Gastroesophageal sphincter (tissue), 4 donors: ENCODE measurements at places on chromosomes 11 and 22. TPM values are rescaled to one million over a fixed set of nuclear protein-coding genes. Genes with fewer than 3 reads are reported as not detected.

- no peak for ATAC-seq
Measured at GRCh38 chr11:11975201-11976092, 33.0 kb downstream of the DKK3 start.

APOL4 gene
- 18.8 TPM for total RNA-seq

DNA sequence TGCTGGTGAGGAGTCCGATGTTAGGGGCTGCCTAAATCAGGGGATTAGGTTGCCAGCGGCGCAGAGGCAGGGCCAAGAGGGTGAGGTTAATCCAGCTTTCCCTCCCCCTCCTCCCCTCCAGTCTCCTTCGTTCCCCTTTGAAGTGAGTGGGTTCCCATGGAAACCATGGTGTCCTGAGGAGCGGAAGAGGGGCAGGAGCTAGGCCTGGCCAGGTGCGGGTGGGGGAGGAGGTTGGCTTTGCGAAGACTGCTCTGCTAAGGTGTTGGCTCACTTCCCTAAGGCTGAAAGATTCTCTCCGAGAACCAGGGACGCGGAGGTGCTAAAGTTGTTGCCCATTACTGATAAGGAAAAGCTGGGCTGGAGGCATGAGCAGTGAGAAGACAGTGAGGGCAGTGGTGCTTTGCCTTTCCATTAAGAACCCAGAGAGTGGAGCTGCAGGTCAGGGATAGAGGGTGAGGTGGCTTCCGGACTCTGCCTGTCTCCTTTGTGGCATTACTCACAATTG is 124.6 kb downstream of the FEZ1 start:
- no peak for ATAC-seq

DNA sequence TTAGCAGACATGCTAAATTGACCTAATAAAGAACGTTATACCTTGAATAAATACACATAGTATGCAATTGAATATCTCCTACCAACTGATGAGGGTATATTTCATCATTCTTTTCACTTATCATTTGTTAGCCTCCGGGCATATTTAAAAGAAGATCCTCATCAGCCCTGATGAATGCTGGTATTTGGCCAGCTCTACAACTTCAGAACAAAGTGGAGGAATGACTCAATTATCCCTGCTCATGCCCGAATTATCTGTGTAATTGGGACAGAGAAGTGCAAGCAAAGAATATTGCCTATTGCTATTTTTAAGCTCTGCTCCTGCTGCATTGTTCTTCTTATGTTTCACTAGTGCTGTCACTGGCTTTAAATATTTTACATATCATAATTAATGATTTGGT is 622.1 kb downstream of the METTL15 start:
- no peak for ATAC-seq

- ATAC-seq: no peak
Measured at GRCh38 chr11:113296447-113297205, 17.8 kb upstream of the TTC12 start.

OR4D5 gene
- not detected for total RNA-seq

DNA sequence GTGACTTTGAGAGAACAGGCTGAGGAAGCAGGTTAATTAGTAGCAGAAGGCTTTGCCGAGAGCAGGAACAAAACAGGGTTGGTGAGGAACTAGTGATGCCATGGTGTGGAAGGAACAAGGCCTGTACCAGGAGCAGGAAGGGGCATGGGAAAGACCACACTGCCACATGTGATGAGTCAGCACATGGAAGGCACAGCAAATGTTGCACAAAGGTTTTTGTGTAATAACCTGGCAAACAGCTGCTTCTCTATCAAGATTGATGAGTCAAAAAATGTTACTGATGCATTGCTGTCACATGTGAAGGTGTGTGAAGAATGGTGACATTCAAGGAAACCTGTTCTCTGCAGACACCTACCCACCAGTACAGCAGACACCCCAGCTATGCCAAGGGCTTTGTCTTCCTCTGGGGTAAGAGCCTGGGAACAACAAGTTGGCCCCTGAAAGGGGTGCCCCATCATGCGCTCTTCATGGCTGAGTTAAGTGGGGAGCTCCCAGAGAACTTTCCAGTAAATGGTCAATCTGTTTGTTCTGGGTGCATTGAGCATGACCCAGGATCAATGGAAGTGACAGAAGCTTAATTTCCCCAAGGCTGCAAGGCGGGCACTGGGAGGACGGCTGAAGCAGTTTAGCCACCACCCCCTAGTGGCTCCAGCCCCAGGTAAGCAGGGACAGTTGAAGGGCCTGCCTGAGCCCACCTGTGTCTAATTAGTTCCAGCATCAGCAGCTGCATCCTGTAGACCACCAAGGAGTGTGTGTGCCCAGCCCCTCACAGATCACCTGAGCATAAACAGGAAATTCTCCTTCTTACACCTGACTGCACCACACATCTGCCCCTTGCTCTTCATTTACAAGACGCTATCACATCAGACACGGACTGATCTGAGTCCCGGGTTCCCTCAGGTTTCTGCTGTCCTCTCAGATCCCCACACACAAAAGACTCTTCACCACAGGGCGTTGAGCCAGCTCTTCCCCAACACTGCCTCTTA is 47.6 kb downstream of the GGTLC2 start:
- no peak for ATAC-seq

TUBGCP6 gene
- 26.1 TPM for total RNA-seq

- no peak for ATAC-seq
Measured at GRCh38 chr11:38425578-38425977, 1827.5 kb upstream of the RAG2 start.

BAIAP2L2 gene
- not detected for total RNA-seq
